ENCODE measurements at places on chromosomes 7 and 10.
A peak's percentile ranks its signal among the peaks of the same experiment; 100 is the strongest.

GRCh38 chr10:70909326-70909935 lies 21.1 kb upstream of the PCBD1 start:
- DNase-seq, result no peak

GRCh38 chr10:110817614-110818013 lies 54.1 kb upstream of the PDCD4 start:
- no peak for DNase-seq

DNA sequence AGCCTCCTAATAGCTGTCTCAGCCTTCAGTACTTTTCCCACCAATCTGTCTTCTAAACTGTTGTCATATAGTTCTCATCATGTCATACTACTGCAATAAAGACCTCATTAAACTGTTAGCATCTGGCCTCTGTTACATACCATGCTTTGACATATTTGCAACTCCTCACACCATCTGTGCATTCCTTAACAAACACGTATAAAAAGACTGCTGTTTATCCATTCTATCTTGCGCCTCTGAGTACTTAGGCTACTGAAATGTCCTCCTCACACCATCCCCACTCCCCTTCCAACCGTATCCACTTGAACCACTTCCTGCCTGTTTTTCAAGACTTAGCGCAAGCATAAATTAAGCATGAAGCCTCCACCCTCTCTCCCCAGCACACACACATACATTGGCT lies 41.6 kb downstream of the SLC16A9 start:
- DNase-seq, result no peak

GRCh38 chr10:45410807-45411606 lies 37.0 kb downstream of the ALOX5 start:
- DNase-seq, result no peak

- no peak for DNase-seq
These were observed 276.7 kb upstream of the MEOX2 start for GRCh38 chr7:15963206-15963605.

DNA sequence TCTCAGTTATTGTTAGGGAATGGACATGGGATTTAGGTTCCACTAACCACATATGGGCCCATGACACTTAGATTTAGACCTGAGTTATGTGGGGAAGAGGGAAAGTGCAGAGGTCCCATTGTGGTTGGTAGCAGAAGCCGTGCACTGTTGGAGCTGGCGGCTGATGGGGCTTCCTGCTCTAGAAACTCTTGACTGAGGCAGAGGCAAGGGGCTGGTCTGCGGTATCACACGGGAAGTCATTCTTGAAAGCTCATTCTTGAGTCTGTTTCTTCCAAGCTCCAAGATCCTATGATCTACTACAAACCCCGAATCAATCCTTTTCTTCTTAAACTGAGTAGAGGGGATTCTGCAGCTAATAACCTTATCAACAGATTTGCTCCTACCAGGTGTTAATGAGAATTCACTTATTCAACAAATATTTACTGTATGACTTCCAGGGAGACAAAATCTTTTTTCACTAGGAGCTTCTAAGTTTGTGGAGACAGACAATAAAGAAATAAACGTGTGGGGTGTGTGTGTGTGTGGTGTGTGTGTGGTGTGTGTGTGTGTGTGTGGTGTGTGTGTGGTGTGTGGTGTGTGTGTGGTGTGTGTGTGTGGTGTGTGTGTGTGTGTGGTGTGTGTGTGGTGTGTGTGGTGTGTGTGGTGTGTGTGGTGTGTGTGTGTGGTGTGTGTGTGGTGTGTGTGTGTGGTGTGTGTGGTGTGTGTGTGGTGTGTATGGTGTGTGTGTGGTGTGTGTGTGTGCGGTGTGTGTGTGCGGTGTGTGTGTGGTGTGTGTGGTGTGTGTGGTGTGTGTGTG lies 57.1 kb downstream of the AOC1 start:
- peak; percentile 15 for DNase-seq

GRCh38 chr7:98902523-98902922 lies 24.2 kb downstream of the TRRAP start:
- no peak for DNase-seq

DNA sequence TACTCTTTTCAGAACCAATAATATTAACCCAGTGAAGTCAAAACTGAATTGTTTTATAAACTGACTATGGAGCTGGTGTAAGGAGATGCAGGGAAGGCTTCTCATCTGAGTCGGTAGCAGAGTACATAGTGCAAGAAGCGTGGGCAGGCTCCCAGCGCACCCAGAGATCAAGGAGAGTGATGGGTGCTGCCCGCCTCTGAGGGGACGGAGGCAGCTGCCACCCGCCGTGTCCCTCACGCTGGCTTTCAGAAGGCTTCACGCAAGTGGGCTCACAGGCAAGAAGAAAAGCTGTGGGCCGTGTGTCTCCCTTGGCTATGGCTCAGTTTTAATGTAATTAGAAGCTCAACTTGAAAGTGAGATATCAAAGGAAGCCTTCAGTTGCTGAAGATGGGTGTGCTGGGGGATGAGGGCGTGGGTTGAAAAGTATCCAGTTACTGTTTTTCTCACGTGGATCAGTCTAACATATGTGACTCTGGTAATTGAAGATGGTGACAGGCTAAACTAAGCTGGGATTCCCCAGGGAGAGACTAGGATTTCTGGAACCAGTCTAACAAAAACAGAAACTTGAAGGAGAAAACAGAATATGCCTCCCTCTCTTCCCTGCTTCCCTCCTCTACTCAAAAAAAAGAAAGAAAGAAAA lies 159.9 kb downstream of the MGMT start:
- DNase-seq, result no peak

- no peak for DNase-seq
These were observed 3.6 kb downstream of the SORCS1 start for GRCh38 chr10:107160866-107161265.

GRCh38 chr7:51606601-51607154 lies 290.1 kb upstream of the COBL start:
- no peak for DNase-seq

DNA sequence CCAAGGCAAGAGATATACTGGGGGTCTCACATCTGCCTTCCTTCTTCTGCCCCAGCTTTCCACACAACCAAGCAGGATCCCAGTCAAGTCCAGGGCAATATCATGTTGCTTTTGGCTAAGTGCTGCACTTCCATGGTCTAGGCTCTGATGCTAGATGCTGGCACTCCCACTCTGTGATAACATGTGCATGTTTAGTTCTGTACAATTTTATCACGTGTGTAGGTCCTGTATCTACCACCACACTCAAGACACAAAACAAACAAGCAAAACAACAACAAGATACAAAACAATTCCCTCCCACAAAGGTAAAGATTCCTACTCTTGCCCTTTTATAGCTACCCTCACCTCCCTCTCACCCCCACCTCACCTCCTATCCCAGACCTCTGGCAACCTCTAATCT lies 105.6 kb upstream of the HABP2 start:
- DNase-seq, result no peak

DNA sequence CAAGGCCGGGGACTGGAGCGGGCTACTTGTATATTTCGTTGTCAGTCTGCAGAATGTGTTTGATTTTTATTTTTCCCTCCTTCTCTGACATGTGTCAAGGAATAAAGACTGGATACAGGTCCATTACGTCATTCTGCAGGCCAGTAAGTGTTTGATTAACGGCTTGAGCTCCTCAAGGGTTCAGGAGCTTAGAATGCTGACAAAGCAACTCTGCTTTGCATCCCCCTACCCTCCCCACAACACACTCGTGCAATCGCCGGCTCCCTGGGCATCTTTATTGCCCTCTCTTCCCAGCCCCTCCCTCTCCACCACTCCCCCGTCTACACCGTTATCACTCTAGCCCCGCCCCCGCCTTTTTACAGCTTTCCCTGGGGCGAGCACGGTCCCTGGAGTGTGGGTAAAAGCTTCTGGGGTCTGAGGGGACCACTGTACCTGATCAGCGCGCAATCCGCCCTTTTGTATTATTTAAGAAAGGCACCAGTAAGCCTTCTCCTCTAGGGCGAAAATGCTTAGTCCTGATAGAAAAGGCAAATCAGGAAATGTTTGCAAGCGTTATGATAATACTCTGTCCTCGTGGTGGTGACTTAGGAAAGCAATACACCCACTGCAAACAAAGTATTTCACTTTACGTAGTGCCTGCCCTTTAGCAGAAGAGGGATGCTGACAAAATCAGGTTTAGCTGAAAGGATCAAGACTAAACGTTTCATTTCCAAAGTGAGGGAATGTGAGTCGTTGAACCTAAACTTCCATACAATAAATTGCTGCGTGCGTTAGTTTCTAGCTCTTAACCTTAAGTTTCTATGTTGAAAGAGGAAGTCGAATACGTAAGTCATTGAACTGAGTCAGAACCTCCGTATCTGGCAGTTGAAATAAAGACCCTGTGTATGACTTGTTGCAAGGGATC lies 1.4 kb upstream of the CREB5 start:
- no peak for DNase-seq

DNA sequence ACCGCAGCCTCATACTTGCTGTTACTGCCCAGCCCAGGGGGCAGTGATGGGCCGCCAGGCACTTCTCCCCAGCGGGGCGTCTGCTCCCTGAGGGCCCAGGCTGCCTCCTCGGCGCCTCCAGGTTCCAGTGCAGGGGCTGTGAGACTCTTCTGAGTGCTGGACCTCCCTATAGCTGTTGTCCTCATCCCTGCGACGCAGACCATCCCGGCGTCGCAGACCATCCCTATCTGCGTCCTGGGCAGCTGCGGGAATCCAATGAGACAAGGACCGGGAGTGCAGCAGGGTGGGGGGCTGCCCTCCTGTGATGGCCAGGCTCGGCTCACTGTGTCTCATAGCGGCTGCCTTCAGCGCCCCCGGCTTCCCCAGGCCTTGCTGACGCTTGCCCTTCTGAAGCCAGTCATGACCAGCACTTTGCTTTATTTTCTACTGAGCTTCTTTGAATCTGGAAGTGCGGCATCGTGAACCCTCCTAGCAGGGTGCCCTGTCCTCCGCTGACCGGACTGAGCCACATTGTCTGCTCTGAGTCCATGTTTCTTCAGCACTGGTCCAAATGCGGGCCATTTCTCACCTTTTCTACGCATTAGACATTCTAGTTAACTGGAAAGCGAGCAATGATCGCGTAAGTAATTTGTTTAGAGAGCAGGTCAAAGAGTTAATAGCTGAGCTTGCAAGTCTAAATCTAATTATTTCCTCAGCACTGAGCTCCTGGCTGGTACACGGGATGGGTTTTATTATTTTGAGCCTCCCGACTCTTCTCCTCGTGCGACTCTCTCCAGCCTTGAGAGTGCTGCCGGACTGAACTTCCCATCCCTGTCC lies 339.5 kb downstream of the WDR37 start:
- DNase-seq, result no peak

GRCh38 chr10:60186315-60187071 lies 203.2 kb downstream of the ANK3 start:
- DNase-seq, result no peak

DNA sequence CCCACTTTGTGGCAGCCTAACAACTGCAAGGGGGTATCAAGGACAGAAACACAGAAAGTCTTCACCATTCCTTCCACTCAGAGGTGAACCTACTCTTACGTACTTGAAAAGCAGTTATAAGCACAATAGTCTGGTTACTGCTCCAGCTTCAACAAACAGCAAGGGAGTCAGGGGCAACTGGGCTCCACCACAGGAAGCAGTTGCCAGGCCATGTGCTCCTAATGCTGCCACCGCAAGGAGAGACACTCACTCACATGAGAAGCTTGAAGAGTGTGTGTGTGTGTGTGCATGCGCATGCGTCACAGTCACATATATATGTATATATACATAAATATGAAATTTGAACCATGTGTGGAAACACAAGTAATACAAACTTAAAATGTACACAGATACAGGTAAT lies 65.5 kb downstream of the GRB10 start:
- DNase-seq, result no peak

- DNase-seq, result no peak
These were observed 101.6 kb downstream of the ABLIM1 start for GRCh38 chr10:114556236-114557122.

GRCh38 chr10:7359954-7360353 lies 50.9 kb downstream of the SFMBT2 start:
- no peak for DNase-seq

- DNase-seq, result no peak
These were observed 373.3 kb upstream of the GALNT17 start for GRCh38 chr7:70758646-70759045.

- no peak for DNase-seq
These were observed 6.9 kb downstream of the MMD2 start for GRCh38 chr7:4951903-4952636.

DNA sequence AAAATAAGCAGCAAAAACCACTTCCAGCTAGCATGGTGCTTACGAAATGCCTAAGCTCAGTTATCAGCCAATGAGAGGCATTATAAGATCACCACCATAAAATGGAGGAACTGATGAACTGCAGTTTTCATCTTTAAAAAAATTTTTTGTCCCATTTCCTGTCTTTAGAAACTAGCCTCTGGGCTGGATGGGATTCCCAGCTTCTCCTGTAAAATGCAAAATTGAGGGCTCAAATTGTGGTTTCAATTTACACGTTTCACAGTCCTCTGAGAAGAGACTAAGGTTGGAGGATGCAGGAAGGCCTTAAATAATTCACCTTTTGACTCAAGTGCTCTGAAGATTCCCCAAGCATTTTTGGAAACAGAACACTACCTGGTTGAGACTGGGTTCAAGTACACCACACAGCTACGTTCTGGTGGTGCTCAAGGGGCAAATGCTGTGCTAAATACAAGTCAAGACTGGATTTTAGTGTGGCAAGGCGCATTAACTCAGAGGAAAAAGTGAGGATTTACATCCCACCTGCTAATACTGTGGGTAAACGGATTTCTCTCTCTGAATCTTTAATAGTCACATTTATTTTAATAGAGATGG lies 951 bp downstream of the ZNF25 start:
- DNase-seq, result no peak

DNA sequence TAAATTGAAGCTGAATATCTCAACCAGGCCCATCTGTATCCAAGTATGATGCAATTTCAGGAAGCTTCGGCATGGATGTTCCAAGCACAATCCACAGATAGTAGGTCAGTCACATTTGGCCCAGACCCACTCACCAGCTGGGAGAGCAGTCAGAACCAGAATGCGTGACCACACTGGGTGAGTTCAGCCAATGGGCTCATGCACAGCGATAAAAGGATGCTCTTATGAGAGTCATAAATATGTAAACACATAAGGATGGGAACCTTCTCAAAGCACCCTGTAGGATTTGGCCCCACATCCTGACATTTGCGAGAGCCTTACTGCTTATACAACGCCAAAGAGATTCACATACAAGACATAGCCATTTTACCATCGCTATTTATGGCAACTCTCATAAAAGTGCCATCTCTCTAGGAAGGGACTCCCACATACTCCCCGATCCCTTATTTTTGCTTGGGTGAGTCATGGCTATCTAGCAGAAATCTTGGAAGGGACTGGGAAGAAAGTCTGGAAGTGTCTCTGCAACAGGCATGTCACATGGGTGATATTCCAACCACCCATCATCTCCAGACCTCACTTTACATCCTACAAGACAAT lies 3.0 kb downstream of the AFAP1L2 start:
- DNase-seq, result no peak

GRCh38 chr7:110827287-110827855 lies 263.6 kb upstream of the LRRN3 start:
- no peak for DNase-seq

GRCh38 chr10:110827410-110827809 lies 44.3 kb upstream of the PDCD4 start:
- no peak for DNase-seq

DNA sequence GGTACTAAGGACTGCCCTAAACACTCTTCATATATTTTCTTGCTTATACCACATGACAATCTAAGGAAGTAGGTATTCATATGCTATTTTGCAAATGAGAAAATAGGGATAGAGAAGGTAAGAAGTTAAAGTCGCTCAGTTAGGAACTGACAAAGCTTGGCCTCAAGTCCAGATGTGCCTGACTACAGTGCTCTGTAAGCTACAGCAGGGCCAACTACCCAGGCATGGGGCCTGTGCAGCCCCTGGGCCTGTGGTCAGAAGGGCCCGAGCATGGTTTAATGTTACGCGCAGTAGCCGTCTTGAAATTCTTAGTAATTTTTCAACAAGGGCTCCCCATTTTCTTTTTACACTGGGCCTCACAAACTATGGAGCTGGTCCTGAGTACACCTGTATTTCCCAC lies 146.2 kb downstream of the GLI3 start:
- DNase-seq, result no peak

Data from T-helper 17 cell (primary cell).